Kidney (tissue), 22 donors: ENCODE measurements at places on chromosomes 6 and 20.

GRCh38 chr6:79762370-79762769 lies 131.2 kb downstream of the SH3BGRL2 start:
- no peaks in the 10 kb centered on the region for H3K4me1 ChIP-seq
- no peaks in the 10 kb centered on the region for H3K27me3 ChIP-seq
- no peak overlapping the region for H3K4me3 ChIP-seq
- no peak for DNase-seq
- H3K27ac ChIP-seq = no peak overlapping the region
- no peaks in the 10 kb centered on the region for H3K36me3 ChIP-seq

DNA sequence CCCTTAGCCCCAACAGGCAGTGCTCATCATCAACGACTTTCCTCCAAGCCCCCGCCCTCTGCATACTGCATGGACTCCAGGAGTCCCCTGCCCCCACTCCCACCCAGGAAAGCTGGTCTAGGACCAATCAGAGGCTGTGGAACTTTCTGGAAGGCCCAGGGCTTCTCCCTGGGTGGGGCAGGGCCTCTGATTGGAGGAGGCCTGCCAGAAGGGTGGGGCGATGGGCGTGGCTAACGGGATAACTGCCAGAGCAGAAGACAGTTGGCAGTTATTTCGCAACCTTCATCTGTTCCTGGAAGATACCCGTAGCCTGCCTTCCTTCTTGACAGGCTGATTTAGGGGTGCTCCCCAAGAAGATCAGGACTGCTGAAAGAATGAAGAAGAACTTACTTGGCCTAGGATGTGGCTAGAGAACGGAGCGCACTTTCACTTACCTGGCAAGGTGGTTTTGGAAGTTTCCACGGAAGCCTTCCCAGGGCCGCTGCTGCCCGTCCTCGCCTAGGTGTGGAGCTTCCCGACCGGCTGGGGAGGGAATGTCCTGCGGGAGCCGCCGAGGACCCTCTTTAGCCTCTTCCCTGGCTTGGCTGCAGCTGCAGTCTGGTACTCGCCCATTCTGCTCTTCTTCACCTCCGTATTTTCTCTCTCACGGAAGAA lies 209.0 kb downstream of the LRFN2 start:
- no peak overlapping the region for H3K27ac ChIP-seq
- no peak for DNase-seq
- H3K36me3 ChIP-seq = no peaks in the 10 kb centered on the region
- H3K4me1 ChIP-seq = no peaks in the 10 kb centered on the region
- no peak overlapping the region for H3K4me3 ChIP-seq

GRCh38 chr6:90442366-90442765 lies 144.5 kb downstream of the MAP3K7 start:
- DNase-seq = no peak
- H3K4me1 ChIP-seq = no peaks in the 10 kb centered on the region
- no peak overlapping the region for H3K27ac ChIP-seq
- H3K4me3 ChIP-seq = no peak overlapping the region
- no peaks in the 10 kb centered on the region for H3K36me3 ChIP-seq

- DNase-seq = no peak
- peaks cover 11% of the 10 kb centered on the region for H3K4me1 ChIP-seq
- peaks cover 33% of the 10 kb centered on the region for H3K36me3 ChIP-seq
- no peaks in the 10 kb centered on the region for H3K27me3 ChIP-seq
Observed at GRCh38 chr20:41172296-41173140, 35.2 kb downstream of the PLCG1 start.

GRCh38 chr6:8064638-8065518 lies 689 bp upstream of the BLOC1S5 start:
- H3K4me1 ChIP-seq = no peaks in the 10 kb centered on the region
- peak overlapping the region; percentile 74 for H3K27ac ChIP-seq
- H3K36me3 ChIP-seq = peaks cover 4% of the 10 kb centered on the region
- peak overlapping the region; percentile 61 for H3K4me3 ChIP-seq
- DNase-seq = no peak
- no peaks in the 10 kb centered on the region for H3K27me3 ChIP-seq

- H3K36me3 ChIP-seq = no peaks in the 10 kb centered on the region
- H3K27ac ChIP-seq = no peak overlapping the region
- DNase-seq = no peak
- no peak overlapping the region for H3K4me3 ChIP-seq
Observed at GRCh38 chr20:46010491-46011391, 2.0 kb downstream of the MMP9 start.

DNA sequence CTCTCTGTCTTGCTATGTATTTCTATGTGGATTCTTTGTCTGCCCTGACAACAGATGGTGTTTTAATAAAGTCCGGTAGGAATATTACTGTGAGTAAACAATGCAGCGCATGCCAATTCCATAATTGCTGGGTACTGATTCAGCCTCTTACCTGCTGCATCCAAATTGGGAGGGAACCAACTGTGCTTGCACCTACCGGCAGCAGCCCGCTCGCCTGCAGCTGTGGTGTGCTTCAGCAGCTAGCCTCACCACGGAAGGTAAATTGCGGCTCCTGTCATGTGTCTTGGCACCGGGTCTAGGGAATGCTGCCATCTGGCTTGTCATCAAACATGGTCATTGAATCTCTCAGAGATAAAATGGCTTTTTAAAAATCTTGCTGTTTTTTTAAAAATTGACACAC lies 704.8 kb upstream of the SLC35B3 start:
- H3K4me1 ChIP-seq = no peaks in the 10 kb centered on the region
- no peak for DNase-seq
- H3K4me3 ChIP-seq = no peak overlapping the region
- H3K27ac ChIP-seq = no peak overlapping the region

GRCh38 chr6:1621070-1621701 lies 11.5 kb downstream of the FOXC1 start:
- H3K27me3 ChIP-seq = peaks cover 16% of the 10 kb centered on the region
- no peaks in the 10 kb centered on the region for H3K36me3 ChIP-seq
- H3K27ac ChIP-seq = no peak overlapping the region
- H3K4me3 ChIP-seq = no peak overlapping the region
- H3K4me1 ChIP-seq = no peaks in the 10 kb centered on the region

- H3K36me3 ChIP-seq = no peaks in the 10 kb centered on the region
- H3K27ac ChIP-seq = peak overlapping the region; percentile 43
- no peak overlapping the region for H3K4me3 ChIP-seq
- no peak for DNase-seq
- peaks cover 6% of the 10 kb centered on the region for H3K4me1 ChIP-seq
Observed at GRCh38 chr6:161443848-161444247, 170.0 kb upstream of the AGPAT4 start.

DNA sequence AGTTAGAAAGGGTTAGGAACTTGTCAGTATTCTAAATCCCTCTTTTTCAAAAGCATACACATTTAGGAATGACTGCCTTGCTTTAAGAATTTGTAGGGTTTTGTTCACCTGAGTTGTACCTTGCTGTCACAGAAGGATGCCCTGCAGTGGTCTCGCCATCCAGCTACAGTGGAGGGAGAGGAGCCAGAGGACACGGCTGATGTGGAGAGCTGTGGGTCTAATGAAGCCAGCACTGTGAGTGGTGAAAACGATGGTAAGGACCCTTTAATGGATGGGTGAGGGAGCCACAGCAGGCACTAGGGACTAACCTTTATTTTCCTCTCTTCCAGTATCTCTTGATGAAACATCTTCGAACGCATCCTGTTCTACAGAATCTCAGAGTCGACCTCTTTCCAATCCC lies 69.9 kb downstream of the ASXL1 start:
- peaks cover 7% of the 10 kb centered on the region for H3K36me3 ChIP-seq
- no peaks in the 10 kb centered on the region for H3K4me1 ChIP-seq
- H3K4me3 ChIP-seq = no peak overlapping the region
- no peaks in the 10 kb centered on the region for H3K27me3 ChIP-seq
- DNase-seq = no peak
- no peak overlapping the region for H3K27ac ChIP-seq

GRCh38 chr6:14396826-14397517 lies 279.4 kb downstream of the CD83 start:
- H3K4me1 ChIP-seq = no peaks in the 10 kb centered on the region
- DNase-seq = no peak
- no peak overlapping the region for H3K27ac ChIP-seq
- H3K36me3 ChIP-seq = no peaks in the 10 kb centered on the region
- H3K4me3 ChIP-seq = no peak overlapping the region

DNA sequence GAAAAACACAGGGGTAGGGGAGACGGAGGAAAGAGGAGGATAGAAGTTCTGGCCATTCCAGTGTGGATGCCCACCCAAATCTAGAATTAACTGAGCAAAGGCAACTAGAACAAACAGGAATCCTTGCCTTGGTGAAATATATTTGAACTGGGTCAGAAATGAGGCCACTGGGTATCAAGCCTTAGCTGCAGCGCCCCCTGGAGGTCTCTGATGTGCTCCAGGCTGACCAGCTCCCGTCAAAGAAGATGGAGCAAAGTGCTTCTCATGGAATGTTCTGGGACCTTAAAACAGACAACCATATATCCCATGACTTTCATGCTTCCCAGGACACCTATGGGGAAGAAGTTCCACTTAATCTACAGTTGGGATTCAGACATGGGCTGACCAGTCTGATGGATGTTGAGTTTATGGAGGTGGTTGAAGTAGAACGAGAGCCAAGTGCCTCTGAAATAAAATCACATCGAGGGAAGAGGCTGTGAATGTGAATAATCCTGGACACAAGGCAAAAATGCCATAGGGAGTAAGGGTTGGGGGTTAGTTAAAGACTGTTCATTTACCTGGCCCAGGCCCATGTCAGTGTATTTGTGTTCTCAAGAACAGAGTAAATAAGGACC lies 50.4 kb downstream of the HLA-DPB1 start:
- peak; percentile 61 for DNase-seq
- no peaks in the 10 kb centered on the region for H3K36me3 ChIP-seq
- H3K27ac ChIP-seq = no peak overlapping the region
- H3K27me3 ChIP-seq = no peaks in the 10 kb centered on the region
- H3K4me1 ChIP-seq = no peaks in the 10 kb centered on the region

DNA sequence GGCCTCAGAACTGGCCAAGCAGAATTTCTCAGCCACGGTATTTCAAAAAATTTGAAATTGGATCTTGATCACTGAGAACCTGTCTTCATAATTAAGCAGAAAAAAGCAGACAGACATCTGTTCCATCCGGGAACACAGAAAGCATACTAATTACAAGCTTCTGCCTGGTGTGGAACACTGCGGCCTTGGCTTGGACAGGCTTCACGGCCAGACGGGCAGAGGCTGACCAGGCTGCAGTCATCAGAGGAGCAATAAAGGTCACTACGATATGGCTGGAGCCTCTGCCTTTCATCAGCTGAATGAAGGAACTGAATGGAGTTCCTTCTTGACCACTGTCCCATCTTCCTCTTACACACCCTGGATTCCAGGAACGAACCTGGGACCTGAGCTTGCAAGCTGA lies 3.9 kb upstream of the NRSN1 start:
- no peak for DNase-seq
- H3K27ac ChIP-seq = no peak overlapping the region
- no peak overlapping the region for H3K4me3 ChIP-seq
- H3K36me3 ChIP-seq = no peaks in the 10 kb centered on the region
- no peaks in the 10 kb centered on the region for H3K27me3 ChIP-seq

- peak overlapping the region; percentile 17 for H3K27ac ChIP-seq
- peaks cover 2% of the 10 kb centered on the region for H3K4me1 ChIP-seq
- DNase-seq = peak; percentile 22
- no peaks in the 10 kb centered on the region for H3K36me3 ChIP-seq
- no peaks in the 10 kb centered on the region for H3K27me3 ChIP-seq
- H3K4me3 ChIP-seq = no peak overlapping the region
Observed at GRCh38 chr6:12570461-12571030, 146.0 kb upstream of the PHACTR1 start.

DNA sequence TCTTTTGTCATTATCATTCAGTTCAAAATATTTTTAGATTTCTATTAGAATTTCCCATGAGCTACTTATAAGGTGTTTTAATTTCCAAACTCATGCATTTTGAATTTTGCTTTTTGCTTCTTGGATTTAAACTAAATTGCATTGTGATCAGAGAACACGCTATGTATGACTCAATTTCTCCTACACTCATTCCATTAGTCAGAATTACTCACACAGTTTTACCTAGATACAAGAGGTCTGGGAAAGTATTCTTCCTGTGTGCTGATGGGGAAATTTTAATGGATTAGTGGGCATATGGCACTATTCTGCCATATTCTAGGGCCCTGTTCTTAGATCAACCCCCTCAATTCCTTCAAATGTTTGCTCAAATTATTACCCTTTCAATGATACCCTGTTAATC lies 49.9 kb upstream of the BMP5 start:
- H3K36me3 ChIP-seq = no peaks in the 10 kb centered on the region
- H3K27me3 ChIP-seq = no peaks in the 10 kb centered on the region
- H3K27ac ChIP-seq = no peak overlapping the region

GRCh38 chr6:146498309-146498708 lies 45.3 kb upstream of the RAB32 start:
- no peaks in the 10 kb centered on the region for H3K4me1 ChIP-seq
- no peak overlapping the region for H3K27ac ChIP-seq
- no peaks in the 10 kb centered on the region for H3K36me3 ChIP-seq
- H3K4me3 ChIP-seq = no peak overlapping the region
- no peaks in the 10 kb centered on the region for H3K27me3 ChIP-seq

GRCh38 chr6:133040094-133040802 lies 200.9 kb upstream of the EYA4 start:
- no peak for DNase-seq
- no peak overlapping the region for H3K27ac ChIP-seq
- H3K4me3 ChIP-seq = no peak overlapping the region
- H3K27me3 ChIP-seq = no peaks in the 10 kb centered on the region
- no peaks in the 10 kb centered on the region for H3K36me3 ChIP-seq

DNA sequence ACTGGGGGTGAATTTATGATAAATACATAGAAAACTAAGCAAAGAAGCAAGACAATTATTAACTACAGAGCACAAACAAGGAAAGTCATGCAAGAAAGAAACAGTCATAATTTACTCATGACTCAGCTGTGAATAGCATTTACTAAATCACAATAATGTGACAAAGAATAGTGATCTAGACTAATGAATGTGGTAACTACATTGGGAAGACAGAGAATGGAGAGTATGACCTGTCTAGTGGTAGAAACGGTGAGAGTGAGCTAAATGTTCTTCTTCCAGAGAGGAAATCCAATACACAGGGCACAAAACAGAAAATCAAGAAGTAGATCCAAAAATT lies 153.5 kb upstream of the DST start:
- H3K27ac ChIP-seq = no peak overlapping the region
- H3K4me1 ChIP-seq = no peaks in the 10 kb centered on the region
- no peaks in the 10 kb centered on the region for H3K36me3 ChIP-seq
- H3K27me3 ChIP-seq = no peaks in the 10 kb centered on the region
- DNase-seq = no peak

DNA sequence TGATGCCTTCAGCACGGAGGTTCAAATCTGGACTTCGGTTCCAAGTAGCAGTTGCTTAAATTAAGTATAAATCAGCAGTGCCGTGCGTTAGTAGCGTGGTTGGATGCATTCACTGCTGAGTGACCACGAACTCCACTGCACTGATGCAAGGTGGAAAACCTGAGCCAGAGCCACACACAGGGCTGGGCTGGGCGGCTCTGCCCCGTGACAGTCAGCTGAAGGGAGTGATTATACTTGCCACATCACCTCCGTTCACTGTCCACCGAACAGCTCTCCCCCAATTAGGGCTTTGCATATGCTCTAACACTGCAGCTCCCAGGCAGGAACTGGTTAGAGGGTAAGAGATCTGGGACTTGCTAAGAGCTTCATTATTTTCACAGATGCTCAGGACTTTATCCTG lies 22.2 kb downstream of the PPP1R3G start:
- no peak overlapping the region for H3K4me3 ChIP-seq
- no peak overlapping the region for H3K27ac ChIP-seq
- no peaks in the 10 kb centered on the region for H3K27me3 ChIP-seq
- DNase-seq = no peak
- no peaks in the 10 kb centered on the region for H3K36me3 ChIP-seq
